GM03348 (cell line): ENCODE measurements at places on chromosomes 3 and 15.

DNA sequence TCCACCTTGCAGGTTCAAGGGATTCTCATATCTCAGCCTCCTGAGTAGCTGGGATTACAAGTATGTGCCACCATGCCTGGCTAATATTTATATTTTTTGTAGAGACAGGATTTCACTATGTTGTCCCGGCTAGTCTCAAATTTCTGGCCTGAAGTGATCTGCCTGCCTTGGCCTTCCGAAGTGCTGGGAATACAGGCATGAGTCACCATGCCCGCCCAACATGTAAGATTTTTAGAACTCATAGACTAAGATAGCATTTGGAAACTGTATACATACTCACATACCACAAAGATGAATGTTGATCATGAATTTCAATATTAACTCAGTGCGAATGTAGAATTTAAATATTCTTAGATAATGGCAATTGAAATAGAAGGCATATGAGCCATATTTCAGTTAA is 718.9 kb downstream of the NLGN1 start:
- no peak for DNase-seq

GRCh38 chr3:61565569-61565968 is 4.2 kb downstream of the PTPRG start:
- DNase-seq = no peak

DNA sequence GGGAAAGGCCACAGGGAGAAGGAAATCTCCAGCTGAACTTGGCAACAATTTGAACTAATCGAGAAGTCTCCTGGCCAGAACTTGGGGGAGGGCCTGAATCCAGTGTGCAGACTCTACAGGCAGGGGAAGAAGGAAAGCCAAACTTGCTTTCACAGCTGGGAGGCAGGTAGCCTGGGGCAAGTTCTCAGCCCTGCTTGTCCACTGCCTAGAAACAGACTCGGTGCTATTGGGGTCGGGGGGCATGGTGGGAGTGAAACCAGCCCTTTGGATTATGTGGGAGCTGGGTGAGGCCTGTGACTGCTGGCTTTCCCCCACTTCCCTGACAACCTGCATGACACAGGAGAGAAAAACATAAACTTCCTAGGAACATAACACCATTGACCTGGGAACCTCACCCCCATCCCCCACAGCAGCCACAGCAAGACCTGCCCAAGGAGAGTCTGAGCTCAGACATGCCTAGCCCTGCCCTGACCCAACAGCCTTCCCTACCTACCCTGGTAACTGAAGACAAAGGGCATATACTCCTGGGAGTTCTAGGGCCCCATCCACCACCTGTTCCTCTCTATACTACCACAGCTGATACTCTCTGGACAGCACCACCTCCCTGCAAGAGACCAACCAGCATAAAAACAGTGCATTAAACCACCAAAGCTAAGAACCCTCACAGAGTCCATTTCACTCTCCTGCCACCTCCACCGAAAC is 103.7 kb upstream of the MNS1 start:
- DNase-seq = no peak

DNA sequence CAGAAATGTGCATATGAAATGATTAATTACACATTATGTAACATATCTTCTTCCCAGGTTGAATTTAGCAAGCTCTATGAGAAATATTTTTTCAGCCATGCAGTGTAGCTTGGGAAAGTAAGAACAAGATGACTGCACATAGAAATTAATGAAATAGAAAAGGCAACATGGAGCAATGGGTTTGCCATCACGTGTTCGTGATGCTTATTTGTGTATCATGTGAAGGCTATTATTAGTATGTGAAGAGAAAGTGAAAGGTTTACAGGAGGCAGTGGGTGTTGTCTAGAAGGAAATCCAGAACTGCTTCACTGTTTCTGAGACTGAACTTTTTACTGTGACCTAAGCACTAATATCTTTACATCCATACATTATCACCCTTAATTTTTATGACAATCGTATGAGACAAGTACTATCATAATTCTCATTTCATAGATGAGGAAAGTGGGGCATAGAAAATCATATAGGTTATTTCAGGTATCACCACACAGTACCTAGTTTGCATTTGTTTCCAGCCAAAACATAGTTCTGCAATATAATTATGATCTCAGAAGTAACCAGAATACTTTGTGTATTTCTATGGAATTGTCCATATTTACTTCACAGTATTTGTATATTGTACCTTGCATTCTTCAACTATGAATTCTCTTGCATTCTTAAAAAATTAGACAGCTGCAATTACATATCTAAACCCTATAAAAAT is 14.9 kb downstream of the SERPINI1 start:
- no peak for DNase-seq

GRCh38 chr15:81887912-81888311 is 157.9 kb downstream of the MEX3B start:
- peak; percentile 44 for DNase-seq

DNA sequence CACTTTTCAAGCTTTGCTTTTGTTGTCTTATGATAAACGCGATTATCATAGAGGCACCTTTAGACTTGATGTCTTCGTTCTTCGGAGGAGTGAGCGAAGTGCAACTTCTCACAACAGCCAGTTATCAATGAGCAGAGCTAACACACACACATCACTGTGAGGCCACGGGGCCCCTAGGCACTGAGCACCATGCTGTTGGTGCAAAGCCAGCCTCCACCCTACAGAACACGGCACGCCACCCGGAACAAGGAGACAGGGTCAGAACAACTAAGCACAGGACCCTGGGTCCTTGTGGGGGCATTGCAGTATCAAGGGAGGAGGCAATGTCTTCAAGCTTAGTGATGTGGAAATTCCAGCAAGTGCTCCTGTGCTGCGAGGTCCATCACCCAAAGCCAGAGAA is 244.5 kb downstream of the OCA2 start:
- DNase-seq = no peak

- no peak for DNase-seq
Observed at GRCh38 chr3:127457546-127458145, 132.9 kb downstream of the TPRA1 start.

DNA sequence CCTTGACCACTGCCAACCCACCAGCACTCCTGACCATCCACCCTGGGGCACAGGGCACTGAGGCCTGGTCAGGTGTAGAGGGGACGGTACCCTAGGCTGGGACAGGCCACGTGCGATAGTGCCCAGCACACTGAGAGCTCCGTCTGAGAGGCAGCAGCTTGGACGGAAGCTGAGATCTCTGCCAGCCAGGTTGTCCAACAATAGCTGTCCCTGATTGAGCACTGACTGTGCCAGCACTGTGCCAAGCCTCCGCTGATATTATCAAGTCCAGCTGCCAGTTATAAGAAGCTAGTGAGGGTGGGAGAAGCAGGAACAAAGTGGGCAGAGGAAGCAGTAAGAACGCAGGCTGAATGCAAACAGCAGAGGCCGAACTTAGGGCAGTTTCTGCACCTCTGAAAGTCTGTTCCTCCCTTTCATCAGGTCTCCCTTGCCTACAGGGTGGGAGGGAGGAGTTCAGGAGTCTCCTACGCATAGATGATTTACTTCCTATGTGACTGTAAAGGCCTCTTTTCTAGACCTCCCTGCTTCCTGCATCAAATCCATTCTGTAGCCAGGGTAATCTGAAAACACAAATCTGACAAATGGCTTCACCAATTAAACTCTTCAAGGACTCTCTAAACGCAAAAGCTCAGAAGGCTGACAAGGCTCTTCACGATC is 29.7 kb downstream of the MRPS11 start:
- DNase-seq = no peak

- peak; percentile 71 for DNase-seq
Observed at GRCh38 chr3:30282154-30282696, 324.2 kb upstream of the TGFBR2 start.

GRCh38 chr3:185658943-185659342 is 72.8 kb downstream of the SENP2 start:
- DNase-seq = no peak

DNA sequence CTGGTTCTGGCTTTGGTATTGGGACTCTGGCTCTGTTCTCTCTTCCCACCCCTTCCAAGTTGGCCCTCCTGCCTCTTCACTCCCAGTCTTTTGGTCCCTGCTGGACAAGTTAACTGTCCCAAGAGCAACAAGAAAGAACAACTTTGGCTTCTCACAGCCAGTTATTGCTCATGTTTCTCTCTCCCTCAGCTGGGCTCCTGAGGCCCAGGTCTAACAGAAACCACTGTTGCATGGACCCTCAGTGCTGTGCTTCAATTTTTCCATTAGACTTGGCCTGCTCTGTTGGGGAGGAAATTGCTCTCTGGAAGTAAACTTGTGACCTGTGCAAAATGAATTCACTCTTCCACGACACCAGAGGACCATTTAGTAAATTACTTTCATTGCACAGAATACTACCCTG is 64.5 kb downstream of the CHST2 start:
- no peak for DNase-seq

DNA sequence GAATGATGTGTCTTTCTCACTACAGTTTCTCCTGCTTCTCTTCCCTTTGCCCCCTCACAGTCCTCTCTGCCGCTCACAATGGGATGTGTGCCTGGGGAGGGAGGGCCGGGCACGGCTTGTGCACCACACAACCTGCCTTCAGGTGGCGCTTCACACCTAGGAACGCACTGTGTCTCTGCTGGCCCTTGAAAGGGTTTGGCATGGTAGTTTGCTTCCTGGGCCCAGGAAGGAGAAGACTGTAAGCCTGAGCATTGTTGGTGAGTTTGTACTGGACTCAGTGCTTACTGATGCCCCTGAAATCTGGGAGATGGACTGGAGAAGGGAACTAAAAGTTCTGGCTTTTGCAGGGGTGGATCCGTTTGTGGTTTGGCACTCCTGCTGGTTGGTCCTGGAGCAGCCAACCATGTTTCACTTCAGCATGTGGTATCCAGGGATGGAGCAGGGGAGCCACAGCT is 9.2 kb downstream of the ALPK3 start:
- DNase-seq = peak; percentile 59

DNA sequence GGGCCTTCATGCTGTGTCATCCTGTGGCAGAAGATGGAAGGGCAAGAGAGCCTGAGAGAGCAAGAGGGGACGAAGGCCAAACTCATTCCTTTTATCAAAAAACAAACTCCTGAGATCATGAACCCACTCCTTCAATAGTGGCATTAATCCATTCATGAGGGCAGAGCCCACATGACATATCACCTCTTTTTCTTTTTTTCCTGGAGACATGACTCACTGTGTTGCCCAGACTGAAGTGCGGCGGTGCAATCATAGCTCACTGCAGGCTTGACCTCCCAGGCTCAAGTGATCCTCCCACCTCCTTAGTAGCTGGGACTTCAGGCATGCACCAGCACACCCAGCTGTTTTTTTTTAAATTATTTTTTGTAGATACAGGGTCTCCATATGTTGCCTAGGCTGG is 92.0 kb upstream of the RNU6-1 start:
- DNase-seq = no peak

GRCh38 chr3:52525680-52526561 is 7.7 kb downstream of the NT5DC2 start:
- no peak for DNase-seq

- no peak for DNase-seq
Observed at GRCh38 chr3:10992943-10993728, 588 bp downstream of the SLC6A1 start.

DNA sequence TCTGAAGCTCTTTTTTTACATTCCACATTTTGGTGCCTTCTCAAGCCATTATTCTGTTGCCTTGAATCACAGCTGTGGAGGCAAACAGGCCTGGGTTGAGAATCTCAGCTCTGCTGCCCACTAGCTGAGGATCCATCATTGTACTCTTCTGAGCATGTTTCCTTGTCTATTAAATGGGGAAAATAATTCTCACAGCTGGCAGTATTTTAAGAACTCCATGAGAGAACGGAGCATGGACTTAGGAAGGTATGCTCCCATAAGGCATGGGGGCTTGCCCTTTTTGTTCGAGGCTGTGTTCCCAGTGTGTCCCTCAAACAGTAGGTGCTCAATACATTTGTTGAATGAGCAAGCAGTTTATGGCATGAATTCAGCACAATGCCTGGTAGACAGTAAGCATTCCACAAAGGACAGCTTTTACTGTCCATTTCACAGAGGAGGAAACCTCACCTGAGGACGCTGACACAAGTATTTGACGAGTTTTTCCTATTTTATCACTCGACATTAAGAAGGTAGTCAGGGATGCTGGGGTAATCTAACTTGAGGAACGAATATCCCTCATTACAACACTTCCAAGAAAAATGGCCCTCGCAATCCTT is 2.1 kb upstream of the PTPRG start:
- no peak for DNase-seq

GRCh38 chr3:152771120-152771519 is 63.8 kb upstream of the P2RY1 start:
- no peak for DNase-seq

DNA sequence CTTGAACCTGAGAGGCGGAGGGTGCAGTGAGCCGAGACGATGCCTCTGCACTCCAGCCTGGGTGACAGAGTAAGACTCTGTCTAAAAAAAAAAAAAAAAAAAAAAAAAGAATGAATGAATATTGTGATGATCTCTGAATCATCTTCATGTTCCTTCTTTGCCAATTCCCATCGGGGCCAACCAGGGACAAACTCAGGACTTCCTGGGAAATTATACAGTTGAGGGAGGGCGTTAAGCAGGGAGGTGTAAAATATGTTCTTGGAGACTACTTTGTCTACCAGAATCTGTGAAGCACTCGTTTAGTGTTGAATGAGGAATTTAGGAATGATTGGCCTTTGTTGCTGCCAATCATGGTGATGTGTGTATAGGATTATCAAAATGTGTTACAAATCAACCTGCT is 210.6 kb downstream of the PTPRG start:
- DNase-seq = no peak

DNA sequence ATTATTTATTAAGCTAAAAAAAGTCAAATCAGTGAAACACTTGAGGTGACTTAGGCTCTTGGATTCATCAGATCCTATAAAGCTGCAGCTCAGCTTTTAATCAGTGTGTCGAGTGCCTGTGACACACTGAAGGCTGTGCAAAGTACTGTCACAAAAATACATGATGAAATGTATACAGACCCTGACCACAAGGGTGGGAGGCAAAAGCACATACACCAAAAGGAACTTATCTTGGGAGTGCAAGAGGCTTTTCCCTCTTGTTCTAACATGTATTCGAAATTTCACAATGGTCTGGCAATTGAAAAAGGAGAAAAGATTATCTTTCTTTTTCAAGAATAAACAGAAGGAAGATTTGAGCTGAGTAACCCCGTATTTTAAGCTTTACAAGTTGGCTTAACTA is 35.9 kb downstream of the VGLL4 start:
- no peak for DNase-seq

GRCh38 chr15:52252781-52253180 is 42.8 kb downstream of the MYO5C start:
- DNase-seq = peak; percentile 86

- DNase-seq = no peak
Observed at GRCh38 chr15:39192351-39192750, 388.5 kb upstream of the THBS1 start.

DNA sequence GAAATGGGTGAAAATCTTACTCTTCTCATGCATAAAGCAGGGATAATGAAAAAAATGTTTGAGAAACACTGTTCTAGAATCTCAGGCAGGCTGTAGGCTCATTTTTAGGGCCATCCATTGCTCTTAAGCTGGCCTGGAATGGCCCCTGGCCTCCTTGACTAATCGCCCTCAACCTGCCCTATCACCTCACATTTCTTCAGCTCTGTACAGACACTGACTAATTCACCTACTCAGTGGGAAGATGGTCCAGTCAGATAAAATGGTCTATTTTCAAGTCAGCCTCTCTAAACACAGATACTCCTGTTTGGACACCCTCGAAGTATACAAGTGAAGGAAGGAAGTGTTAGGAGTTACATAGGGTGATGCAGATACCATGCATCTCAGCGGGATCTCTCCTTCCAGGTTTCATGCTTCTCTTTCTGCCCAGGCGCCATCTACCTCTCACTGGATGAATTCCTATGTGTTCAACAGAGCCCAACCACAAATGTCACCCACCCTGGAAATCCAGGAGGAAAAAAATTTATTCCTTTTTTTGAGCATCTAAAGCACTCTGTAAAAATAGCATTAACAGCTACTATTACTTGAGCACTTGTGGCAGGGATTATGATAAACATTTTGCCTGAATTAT is 12.1 kb downstream of the FMN1 start:
- no peak for DNase-seq
